Thymus (tissue), 14 donors: ENCODE measurements at places on chromosomes 3 and 15. TPM values are rescaled to one million over a fixed set of nuclear protein-coding genes. Genes with fewer than 3 reads are reported as not detected.

- H3K27me3 ChIP-seq = no peaks in the 10 kb centered on the region
- no peaks in the 10 kb centered on the region for H3K36me3 ChIP-seq
- peaks cover 18% of the 10 kb centered on the region for H3K4me1 ChIP-seq
- H3K4me3 ChIP-seq = no peak overlapping the region
Observed at GRCh38 chr3:71421820-71422566, 161.5 kb downstream of the FOXP1 start.

- no peak overlapping the region for H3K27ac ChIP-seq
- H3K27me3 ChIP-seq = no peaks in the 10 kb centered on the region
- H3K36me3 ChIP-seq = no peaks in the 10 kb centered on the region
- H3K4me1 ChIP-seq = no peaks in the 10 kb centered on the region
- no peak overlapping the region for H3K4me3 ChIP-seq
Observed at GRCh38 chr3:183100376-183100775, 1.1 kb upstream of the MCCC1 start.

ZNF502 gene
- 4.7 TPM for polyA plus RNA-seq

CCDC13 gene
- polyA plus RNA-seq = 0.59 TPM

DNA sequence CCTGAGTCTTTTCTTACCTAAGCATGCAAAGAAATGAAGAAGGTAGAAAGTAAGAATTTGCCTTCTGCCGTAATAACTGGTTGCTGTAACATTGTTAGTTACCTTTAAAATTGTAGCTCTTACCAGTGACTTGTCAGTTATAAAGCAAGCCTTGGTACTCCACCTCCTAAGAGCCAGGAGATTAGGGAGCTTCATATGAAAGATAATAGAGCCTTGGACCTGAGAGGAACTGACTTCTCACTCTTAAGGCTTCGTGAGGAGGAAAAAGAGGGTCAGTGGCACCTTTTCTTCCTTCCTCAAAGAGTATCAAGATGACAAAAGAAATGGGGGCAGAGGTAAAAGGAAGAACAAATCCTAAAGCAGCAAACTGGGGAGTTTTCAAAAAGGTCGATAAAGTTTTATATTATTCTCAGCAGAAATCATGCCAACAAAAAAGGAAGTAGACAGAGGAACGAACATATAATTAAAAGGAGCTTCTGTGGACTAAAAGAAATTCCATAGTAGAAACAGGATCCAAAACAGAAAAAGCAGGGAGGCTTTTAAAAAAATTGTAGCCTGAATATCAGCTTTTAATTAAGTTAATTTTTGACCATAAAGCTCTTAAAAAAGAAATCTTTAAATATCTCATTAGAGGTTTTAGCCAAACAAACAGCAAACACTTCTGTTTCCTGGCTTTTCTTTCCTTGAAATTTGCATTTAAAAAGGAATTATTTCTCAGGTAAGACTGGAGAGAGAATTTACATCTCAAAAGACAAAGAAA, 847.1 kb upstream of the ALCAM start:
- no peaks in the 10 kb centered on the region for H3K4me1 ChIP-seq
- H3K36me3 ChIP-seq = no peaks in the 10 kb centered on the region

DNA sequence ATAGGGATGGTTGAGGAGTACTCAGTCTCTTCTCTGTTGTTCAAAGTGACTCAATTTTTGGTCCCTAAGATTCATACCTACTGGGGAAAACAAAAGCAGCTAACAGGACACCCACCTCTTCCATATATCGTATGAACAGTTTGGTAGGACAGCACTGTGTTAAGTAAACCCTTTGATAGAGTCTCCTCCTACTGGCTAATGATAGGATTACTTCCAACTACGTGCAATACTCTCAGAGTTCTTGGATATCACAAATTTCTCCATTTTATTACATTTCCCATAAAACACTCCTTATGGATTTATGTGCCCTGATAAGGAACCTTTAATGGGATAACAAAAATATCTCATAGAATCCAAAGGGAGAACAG, 200.2 kb upstream of the GOLGA6L4 start:
- no peaks in the 10 kb centered on the region for H3K27me3 ChIP-seq
- no peaks in the 10 kb centered on the region for H3K4me1 ChIP-seq
- no peak overlapping the region for H3K4me3 ChIP-seq
- no peaks in the 10 kb centered on the region for H3K36me3 ChIP-seq
